GM12864 (cell line): ENCODE measurements at places on chromosomes 11 and 22.

DNA sequence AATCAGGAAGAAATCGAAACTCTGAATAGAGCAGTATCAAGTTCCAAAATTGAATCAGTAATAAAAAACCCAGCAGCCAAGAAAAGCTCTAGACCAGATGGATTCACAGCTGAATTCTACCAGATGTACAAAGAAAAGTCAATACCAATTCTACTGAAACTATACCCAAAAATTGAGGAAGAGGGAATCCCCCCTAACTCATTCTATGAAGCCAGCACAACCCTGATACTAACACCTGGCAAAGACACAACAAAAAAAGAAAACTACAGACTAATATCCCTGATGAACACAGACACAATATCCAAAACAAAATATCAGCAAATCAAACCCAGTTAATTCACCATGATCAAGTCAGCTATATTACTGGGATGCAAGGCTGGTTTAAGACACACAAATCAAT is 97.7 kb downstream of the ZC3H12C start:
- DNase-seq: no peak

DNA sequence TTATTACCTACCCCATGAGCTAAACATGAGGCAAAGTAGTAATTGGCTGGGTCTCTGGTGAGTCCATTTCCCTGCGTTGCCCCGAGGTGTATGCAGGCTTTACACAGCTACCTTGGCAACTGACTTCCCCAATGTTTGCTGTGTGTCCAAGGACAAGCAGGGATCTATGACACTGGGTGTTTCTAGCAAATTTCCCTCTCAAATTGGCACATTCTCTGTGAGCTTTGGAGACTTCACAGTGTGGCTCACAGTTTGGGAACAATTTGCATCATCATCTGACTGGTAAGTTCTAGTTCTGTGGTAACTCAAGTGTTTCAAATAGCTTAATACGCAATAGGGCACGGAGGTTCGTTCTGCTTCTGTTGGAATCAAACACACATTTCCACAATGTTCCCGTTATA is 12.5 kb downstream of the NNMT start:
- DNase-seq: no peak

GRCh38 chr22:23065495-23066122 is 4.7 kb upstream of the GNAZ start:
- no peak for DNase-seq

DNA sequence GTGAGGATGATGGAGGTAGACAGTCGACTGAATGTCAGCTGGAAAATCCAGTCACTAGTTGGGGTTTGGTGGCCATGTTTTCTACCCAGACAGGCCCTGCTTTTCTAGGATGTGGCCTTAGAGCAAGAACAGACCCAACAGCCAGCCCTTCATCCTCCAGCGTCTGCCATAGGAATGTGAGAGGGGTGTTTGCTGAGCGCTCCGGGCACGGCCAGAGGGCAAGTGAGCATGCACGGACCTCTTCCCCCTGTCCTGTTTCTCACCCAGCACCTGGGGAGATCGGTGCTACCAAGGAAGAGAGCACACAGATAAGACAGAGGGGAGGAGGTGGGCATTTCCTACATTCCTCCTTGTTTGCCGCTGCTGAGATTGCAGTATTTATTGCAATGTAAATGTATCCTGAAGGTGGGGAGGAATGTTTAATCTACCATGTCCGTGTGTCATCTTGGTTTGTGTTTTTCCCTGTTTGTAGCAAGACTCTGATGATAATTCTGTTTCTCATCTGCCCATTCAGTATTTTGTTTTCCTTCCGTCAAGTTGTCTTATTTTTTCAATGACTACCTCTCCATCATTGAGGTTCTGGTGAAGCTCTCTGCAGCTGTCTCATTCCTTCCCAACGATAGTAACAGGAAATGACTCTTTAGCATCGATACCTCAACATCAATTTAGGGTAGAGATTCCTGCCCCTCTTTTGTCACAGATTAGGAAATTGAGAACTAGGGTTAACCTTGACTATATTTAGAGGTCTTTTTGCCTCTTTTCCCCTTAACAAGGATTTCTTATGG is 4.9 kb upstream of the ATF4 start:
- no peak for DNase-seq

GRCh38 chr11:76280151-76280881 is 74.0 kb upstream of the WNT11 start:
- no peak for DNase-seq

DNA sequence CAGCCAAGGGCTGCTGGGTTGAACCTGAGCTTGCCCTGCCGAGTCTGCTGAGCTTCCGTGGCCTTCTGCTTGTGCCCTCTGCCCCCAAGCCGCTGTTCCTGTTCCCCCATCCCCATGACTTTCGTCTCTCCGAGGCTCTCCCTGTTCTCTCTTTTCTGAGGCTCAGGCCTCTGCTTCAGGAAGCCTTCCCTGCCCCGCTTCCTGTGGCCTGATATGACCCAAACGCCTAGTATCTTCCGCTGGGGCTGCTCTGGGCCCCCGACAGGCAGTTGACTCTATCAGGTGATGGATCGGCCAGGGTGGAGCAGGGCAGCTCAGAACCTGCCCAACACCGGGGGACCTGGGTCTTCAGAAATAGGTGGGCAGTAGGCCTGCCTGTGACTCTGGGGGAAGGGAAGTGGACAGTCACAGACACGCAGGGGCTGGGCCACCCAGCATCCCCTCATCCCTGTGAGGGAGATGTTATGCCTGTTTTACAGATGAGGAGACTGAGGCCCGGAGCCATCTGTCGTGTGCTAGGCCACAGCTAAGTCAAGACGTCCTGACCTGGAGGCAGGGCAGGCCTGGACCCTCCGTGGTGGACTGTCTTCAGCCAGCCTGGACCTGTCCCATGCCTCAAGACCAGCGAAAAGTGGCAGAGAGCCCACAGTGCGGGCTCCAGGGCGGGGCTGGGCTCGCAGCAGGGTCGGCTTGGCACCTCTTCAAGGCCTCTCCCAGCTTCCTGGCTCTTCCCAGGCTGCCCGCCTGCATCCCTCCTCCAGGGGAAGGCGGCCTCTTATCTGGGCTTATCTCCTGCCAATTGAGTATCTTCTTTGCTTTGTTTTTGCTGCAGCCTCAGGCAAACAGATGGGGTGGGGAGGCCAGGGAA is 16.2 kb downstream of the BAD start:
- DNase-seq: no peak

- no peak for DNase-seq
Measured at GRCh38 chr22:39469326-39469680, 12.5 kb downstream of the MGAT3 start.
